ENCODE measurements at places on chromosomes 16 and 17.

- DNase-seq, result no peak
Measured at GRCh38 chr16:4803401-4803844, 990 bp upstream of the ROGDI start.

GRCh38 chr16:67884684-67885083, at the start of gene NRN1L:
NRN1L (plus strand) TSS chr16:67884885; CDS start chr16:67884904, 19 bp downstream.
- DNase-seq, result no peak

DNA sequence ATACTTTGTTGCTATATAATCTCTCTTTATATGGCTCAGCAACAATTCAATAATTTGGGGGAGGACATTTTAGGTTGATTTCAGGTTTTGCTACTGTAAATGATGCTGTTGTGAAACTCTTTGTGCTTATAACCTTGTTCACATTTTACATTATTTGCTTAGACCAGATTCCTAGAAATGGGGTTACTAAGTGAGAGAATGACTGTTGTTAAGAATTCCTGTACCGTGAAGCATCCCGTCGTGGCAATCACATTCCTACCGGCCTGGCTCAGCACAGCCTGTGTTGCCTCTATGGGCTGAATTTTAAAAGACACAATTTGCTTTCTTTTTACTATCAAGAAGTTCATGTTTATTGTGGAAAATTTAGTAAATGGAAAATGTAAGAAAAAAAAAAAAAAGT, 31.4 kb downstream of the B9D1 start:
- DNase-seq, result no peak

GRCh38 chr17:38761612-38762011, 9.1 kb downstream of the PSMB3 start:
- DNase-seq, result no peak

GRCh38 chr16:12332167-12332952, 355.8 kb downstream of the SNX29 start:
- no peak for DNase-seq

- DNase-seq, result no peak
Measured at GRCh38 chr16:51880776-51881175, 666.2 kb downstream of the TOX3 start.

DNA sequence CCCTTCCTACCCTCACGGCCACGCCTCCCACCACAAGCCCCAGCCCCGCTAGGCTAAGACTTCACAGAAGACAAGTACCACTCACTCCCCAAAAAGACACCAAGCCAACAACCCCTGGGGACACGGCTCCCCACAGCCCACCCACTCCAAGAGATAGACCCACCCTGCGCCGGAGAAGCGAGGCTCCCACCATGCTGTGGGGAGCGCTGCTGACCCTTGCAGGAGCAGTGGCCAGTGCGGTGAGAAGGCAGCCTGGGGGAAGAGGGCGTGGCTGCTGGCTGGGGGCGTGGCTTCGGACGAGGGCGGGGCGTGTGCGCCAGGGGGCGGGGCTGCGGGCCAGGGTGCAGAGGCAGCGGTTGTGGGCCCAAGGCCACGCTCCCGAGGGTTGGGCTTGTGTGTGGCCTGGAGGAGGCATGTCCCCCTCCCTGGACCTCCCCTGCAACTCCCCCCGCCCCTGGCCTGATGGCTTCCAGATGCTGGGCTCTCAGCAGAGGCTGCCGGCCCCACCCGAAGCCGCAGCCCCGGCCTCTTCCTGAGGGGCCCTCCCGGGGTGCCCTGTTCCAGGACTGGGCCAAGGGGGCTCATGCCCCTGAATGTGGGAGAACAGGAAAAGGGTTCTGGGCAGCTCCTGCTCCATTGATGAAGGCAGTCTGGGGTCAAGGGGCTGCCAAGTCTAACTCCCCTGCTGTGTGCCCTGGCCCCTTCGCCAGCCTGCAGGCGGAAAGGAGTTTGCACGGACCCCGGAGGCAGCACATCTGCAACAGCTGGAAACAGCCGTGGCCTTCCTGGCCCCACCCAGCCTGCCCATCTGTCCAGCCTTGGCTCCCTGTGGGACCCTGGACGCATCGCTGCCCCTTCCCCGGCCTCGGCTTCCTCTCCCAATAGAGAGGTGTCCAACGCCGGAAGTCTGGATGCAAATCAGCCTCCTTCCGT, 9.1 kb downstream of the TFAP4 start:
- no peak for DNase-seq

DNA sequence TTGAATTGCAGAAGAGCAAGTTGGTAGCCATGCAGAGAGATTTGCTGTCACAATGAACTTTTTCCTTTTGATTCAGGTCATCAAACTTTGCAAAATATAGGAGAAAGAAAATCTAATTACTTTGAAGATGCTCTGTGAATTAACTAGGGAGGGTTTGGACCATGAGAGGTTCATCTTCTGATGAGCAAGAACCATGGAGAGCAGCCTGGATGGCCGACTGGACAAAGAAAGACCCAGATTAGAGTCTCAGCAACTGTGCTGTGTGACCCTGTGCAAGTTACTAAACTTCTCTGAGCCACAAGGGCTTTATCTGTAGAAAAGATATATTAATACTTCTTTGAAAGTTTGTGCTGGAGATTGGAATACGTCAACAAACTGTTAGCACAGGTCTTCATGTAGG, 122.6 kb upstream of the ADAMTS18 start:
- DNase-seq, result no peak

DNA sequence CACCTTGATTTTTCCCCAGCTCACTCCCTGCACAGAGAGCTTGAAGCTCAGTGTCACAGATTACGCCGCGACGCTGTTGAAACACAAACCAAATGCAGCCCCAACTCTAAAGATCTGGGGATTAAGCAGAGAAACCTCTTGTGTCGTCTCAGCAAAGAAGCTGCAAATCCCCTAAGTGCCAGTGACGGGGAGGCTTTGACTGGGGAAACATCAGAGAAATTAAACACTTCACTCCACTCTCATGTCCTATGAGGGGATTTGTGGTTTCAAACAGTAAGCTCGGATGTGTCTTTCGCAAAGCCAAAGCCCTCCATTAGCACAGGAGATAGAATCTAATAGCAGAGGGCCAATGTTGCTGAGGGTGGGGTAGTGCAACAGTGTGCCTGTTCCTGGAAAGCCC, 233.7 kb downstream of the HS3ST4 start:
- no peak for DNase-seq

GRCh38 chr16:11585460-11586377, 1.0 kb downstream of the LITAF start:
- no peak for DNase-seq

DNA sequence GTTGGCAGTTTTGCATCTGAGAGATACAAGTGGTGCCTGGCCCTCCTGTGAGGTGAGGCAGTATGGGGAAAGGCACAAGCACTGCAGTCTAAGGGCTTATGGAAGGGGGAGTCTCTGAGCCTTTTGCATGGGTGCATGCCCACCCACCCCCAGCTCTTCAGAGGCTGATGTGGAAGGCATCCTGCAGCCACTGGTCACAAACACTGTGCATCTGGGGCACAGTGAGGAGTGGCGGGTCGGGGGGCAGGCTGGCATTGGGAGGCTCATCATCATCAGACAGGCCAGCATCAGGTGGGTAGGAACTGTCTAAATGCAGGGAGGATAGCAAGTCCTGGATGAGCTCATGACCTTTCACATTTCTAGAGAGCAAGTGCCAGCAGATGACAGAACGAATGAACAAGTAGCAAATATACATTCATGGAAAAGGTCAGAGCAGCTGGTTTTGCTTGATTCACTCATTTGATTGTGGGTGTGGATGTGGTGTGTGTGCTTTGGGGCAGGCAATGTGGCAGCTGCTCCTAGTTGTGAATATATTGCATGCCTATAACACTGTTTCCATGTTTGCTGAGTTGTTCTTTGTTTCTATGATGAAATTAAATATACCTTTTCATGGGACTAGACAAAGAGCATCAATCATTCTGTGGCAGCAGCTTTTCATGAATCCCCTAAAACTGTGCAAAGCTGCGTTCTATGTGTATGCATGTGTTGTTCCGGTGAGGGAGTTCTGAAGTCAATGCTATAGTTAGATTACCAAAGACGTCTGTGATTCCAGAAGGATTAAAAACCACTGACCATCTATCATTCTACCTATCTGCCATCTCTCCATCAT, 29.2 kb downstream of the TRIM25 start:
- no peak for DNase-seq

DNA sequence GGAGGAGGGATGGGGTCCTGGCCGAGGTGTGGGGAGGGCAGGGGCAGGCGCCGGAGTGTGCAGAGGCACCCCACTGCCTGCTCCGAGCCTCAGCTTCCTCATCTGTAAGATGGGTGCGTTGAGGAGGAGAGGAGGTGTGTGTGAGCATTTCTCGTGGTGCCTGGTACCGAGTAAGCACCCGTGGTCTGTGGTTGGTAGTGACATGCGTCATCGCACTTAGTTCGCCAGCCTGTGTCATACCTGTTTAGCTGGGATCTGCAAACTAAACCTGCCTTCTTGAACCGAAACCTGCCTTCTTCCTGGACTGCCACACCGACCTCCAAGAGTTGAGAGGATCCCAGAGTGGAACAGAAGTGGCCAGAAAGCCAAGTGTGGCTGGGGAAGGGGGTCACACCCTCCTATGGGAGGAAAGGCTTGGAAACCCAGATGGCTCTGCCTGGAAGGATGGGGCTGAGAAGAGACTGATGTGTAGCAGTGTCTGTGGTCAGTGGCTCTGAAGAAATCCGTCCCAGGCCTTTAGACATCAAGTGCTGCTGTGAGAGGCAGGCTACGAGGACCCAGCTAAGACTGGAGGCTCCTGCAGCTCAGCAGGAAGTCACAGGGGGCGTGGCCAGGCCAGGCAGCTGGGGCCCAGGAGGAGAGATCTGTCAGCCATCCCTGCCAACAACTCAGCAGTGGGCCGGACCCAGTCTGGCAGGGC, 162.6 kb upstream of the PLCG2 start:
- peak; percentile 46 for DNase-seq

GRCh38 chr17:49739641-49740271, 24.2 kb downstream of the FAM117A start:
- peak; percentile 59 for DNase-seq

- no peak for DNase-seq
Measured at GRCh38 chr16:55171241-55171640, 152.8 kb upstream of the IRX6 start.

GRCh38 chr17:15078570-15078969, 186.6 kb downstream of the PMP22 start:
- DNase-seq, result no peak

Data from activated CD8-positive, alpha-beta memory T cell treated with anti-CD3 and anti-CD28 coated beads for 48 hours (primary cell).